ENCODE measurements at places on chromosomes 13 and 19. TPM values are rescaled to one million over a fixed set of nuclear protein-coding genes. Genes with fewer than 3 reads are reported as not detected.

Gene MAP4K1
- polyA plus RNA-seq, result 13.6 TPM

Gene ZNF888
- 3.3 TPM for polyA plus RNA-seq

Gene ZNF442
- 1.9 TPM for polyA plus RNA-seq

Gene MEF2B
- polyA plus RNA-seq, result 2.2 TPM

Gene OR7A5
- not detected for polyA plus RNA-seq

Gene NOTCH3
- 131 TPM for polyA plus RNA-seq

Gene OR7D2
- 0.04 TPM for polyA plus RNA-seq

Gene ZNF100
- polyA plus RNA-seq, result 6.8 TPM

Gene CACNG7
- 0.10 TPM for polyA plus RNA-seq

Gene FLT1
- 14.4 TPM for polyA plus RNA-seq

Gene HIF3A
- 330 TPM for polyA plus RNA-seq

Gene FBXO27
- 2.2 TPM for polyA plus RNA-seq

Gene IGSF23
- polyA plus RNA-seq, result not detected

Gene TMEM238
- 0.23 TPM for polyA plus RNA-seq

GRCh38 chr13:68636784-68637183, 1406.6 kb upstream of the PCDH9 start:
- no peak for DNase-seq

DNA sequence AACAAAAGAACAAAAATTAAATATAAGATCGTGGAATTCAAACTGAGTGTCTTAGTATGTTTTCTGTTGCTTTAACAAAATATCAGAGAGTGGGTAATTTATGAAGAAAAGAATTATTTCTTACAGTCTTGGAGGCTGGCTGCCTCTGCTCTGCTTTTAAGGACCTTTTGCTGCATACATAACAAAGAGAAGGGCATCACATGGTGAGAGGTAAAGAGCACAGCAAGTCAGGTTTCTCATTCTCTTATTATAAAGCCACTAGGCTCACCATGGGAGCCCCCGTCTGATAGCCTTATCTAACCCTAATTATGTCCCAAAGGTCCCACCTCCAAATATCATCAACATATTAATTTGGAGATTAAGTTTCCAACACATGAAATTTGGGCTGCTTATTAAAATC, 231.3 kb downstream of the SLITRK6 start:
- no peak for DNase-seq

GRCh38 chr13:48429886-48430285, 17.0 kb upstream of the LPAR6 start:
- DNase-seq, result no peak

DNA sequence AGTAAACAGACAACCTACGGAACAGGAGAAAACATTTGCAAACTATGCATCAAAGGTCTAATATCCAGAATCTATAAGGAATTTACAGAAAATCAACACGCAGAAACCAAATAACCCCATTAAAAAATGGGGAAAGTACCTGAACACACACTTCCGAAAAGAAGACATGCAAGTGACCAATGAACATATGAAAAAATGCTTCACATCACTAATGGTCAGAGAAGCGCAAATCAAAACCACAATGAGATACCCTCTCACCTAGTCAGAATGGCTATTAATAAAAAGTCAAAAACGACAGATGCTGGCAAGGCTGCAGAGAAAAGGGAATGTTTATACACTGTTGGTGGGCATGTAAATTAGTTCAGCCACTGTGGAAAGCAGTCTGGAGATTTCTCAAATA, 29.5 kb downstream of the SLC25A15 start:
- no peak for DNase-seq

DNA sequence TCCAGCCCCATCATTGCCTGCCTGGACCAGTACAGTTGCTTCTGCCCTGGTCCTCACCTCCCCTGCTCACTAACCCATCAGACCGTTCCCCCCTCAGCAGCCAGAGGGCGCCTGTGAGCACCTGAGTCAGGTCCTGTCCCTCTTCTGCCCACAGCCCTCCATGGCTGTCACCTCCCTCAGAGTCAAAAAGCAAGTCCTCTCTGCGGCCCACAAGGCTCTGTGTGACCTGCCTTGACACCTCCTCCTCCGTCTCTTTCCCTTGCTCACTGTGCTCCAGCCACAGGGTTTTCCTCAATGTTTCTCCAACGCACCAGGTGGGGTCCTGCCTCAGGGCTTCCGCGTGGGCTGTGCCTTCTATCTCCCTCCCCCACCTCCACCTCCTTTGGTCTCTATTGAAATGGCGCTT, 29.4 kb upstream of the PTPRS start:
- DNase-seq, result no peak

DNA sequence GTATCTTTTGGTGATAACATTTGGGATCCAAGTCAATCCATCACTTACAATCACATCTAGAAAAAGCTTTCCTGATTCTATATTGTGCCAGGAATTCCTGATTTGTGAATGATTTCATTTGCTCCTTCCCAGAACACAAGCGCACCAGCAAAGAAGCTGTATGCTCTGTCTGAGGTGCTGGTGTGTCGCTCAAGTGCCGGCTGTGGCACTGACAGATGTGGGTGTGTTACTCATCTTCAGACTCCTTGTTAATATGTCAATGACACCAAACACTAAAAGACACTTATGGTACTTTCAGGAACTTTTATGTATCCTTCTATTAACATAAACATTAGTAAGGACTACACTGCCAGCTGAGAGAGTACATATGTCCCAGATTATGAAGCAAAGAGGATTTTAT, 429.1 kb downstream of the ITGBL1 start:
- DNase-seq, result no peak

- no peak for DNase-seq
These were observed 3.1 kb downstream of the PPP1R14A start for GRCh38 chr19:38252941-38253691.

DNA sequence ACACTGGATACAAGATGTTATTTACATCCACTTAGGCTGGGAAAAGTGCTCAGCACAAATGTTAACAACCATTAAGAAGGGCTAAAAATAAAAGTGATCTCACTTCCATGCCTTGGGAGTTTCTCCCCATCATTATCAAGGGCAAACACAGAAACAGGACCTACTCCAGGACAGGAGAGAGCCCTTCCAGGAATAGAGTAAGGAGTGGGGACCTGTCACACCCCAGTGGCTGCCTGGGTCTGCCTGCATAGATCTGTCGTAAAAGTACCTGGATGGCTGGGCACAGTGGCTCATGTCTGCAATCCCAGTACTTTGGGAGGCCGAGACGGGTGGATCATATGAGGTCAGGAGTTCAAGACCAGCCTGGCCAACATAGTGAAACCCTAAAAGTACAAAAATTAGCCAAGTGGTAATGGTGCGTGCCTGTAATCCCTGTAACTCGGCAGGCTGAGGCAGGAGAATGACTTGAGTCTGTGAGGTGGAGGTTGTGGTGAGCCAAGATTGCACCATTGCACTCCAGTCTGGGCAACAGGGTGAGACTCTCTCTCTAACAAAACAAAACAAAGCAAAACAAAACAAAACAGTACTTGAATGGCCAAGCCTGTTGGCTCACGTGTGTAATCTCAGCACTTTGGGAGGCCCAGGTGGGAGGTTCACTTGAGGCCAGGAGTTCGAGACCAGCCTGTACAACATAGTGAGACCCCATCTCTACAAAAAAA, 5.6 kb downstream of the ATP8A2 start:
- DNase-seq, result no peak

DNA sequence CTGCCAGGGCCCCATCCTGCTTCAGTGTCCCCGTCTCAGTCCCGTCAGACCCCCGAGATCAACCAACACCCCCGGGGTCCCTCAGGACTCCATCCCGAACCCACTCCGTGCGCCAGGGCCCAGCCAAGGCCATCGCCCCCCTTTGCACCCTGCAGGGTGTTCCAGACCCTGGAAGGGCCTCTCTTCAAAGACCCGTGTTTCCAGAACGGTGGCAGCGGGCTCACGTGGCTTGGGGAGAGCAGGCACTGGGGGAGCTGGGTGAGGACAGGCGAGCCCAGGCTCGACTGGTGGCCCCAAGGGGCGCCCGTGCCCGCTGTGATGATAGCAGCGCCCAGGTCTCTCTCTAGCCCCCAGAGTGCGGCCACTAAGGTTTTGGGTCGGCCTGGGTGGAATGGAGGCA, 1.4 kb downstream of the KASH5 start:
- no peak for DNase-seq

- DNase-seq, result peak; percentile 62
These were observed 36.4 kb downstream of the EPS15L1 start for GRCh38 chr19:16435238-16435917.

DNA sequence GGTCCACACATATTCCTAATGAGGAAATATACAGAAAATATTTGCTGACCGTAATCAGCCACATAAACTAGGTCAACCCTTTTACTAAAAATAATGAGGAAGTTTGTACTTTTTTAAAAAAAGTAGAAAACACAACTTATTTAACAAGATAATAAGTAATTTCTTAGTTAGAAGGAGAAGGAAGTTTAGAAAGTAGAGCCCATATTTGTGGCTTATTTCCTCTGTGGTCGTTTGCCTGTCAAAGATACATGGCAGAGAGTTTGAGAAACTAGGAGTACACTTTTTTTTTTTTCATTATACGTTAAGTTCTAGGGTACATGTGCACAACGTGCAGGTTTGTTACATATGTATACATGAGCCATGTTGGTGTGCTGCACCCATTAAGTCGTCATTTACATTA, 1205.2 kb upstream of the MIR17HG start:
- DNase-seq, result no peak

DNA sequence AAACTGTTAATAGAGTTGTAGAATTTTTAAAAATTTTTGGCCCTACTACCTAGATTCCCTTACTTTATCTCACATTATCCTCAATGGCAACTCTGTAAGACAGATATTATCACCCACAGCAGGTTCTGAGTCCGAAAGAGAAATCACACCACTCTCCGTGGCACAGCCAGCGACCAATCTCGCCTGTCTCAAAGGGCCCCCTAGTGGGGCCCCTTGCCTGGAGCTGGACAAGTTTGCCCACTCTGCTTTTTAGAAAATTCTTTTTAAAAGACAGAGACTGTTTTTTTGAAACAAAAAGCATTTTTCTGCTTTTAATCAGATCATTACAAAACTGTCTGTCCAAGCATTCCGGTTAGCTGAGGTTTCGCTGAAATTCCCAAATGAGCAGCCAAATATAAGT, 21.7 kb downstream of the PHF11 start:
- no peak for DNase-seq

- no peak for DNase-seq
These were observed 507 bp downstream of the MARCHF2 start for GRCh38 chr19:8413629-8413995.

- no peak for DNase-seq
These were observed 151.0 kb upstream of the TMTC4 start for GRCh38 chr13:100825557-100825956.

GRCh38 chr13:49678191-49678914, 12.9 kb downstream of the EBPL start:
- DNase-seq, result no peak

DNA sequence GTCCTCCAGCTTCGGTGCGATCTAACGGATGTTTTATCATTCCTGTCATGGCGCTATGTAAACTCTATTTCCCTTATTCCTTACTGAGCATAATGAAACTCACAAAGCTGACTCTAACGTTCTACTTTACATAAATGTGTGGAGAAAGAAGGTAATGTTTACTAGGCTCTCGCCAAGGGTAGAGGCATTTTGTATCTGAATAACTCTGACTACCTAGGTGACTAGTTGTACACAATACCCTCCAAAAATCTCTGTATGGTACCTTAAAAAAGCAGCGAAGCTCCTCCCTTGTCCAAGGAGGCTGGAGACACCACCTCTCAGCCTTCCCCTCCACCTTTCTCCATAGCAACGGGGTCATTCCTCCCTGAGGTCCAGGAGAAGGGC, 316 bp upstream of the ZNF530 start:
- no peak for DNase-seq

GRCh38 chr13:92804346-92804745, 422.3 kb upstream of the GPC6 start:
- DNase-seq, result no peak

DNA sequence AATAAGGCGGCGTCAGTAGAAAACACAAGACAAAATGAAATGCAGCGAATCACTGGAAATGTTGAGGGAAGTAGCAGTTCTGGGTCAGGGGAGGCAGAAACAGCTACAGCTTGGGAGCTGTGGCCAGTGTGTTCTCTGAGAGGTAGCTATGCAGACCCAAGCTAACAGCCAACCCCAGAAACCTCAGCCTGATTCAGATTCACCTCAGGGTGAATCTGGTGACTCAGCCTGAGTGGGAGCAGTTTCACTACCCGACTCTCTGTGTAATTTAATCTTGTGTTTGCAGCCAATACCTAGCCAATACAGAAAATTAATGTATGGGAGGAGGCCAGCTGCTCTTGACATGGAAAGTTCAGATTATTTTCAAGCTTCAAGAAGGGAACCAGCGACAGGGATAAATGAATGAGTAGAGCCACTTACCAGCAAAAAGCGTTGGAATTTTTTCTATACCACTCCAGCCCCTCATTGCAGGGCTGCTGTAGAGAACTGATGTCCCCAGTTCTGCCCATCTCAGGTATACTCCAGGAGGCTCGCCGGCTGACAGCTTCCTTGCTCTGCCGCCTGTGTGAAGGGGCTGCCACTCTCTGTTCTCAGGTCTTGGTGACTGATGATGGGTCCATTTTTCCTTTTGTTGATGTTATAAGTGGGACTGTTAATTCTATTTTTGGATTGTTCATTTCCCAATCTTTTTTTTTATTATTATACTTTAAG, 8.9 kb downstream of the IGFL3 start:
- no peak for DNase-seq

DNA sequence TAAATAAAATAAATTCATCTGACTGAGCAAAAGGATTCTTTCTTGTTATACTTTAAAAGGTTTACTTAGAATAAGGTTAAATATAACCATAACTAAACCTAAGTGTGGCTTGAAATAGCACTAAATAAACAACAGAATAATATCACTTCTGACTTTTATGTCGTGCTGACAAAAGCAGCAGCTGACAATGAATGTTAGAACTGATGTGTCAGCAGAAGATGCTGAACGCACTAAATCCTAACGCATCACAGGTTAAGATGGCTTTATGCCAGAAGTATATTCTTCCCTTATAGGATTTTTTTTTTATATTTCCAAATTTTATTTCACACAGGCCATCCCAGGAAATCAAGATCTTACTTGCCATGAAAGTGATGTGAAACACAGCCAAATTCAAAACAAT, 558.3 kb upstream of the NBEA start:
- DNase-seq, result no peak

DNA sequence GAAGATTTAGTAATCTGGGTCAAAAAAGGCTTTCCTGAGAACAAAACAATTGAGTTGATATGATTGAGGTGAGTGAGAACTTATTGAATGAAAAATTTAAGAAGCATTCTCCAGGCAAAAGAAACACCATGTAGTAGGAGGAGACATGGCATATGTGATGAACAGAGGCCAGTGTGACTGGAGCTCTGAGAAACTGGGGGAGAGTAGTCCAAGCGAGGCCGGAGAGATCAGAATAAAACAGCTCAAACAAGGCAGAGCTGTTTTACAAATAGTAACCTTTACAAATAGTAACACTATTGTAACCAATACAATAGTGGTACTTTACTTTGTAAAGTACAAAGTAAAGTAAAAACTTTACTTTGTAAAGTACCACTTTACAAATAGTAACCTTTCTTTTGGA, 1159.1 kb downstream of the PCDH9 start:
- DNase-seq, result no peak

- DNase-seq, result no peak
These were observed 136.1 kb downstream of the LACC1 start for GRCh38 chr13:44015811-44016210.

Data from forelimb muscle (tissue), 1 donor.